ENCODE measurements at places on chromosomes 6 and 20.

DNA sequence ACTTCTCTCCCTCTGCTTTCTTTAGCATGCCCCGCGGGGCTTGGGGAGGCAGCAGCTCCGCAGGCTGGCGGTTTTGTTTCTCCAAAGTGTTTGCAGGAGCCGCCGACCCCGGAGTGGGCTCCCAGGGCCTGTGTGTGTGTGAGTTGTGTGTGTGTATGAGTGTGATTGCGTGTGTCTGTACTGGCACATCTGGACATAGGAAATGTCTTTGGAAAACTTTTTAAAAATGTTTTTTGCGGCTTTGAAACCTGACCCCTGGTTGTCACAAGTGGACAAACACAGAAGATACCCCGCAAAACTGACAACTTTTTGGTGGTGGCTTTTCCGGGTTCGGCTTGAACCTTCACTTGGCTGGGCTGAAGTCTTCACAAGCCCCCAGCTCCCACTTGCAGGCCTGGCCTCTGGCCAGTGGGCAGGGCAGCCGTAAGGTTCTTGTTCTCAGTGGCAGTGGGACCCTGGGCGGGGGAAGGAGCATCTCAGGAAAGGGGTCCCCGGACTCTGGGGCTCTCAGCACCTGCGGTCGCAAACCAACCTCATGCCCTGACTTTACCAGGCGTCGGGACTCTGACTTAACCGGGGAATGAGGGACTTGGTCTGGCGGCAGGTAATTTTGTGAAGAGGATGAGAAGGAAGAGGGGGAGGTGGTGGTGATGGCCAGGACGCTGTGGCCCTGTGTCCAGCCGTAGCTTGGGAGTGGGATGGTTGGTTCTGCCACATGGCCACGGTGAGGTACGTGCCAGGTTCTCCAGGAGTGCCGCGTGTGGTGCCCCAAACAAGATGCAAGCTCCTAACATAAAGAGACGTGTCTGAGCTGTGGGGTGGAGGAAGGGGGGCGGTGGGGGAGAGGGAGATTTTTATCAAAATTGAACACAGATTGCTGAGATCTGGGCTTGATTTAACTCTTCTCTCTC, 619 bp downstream of the DAAM2 start:
- no peak for DNase-seq

- no peak for DNase-seq
These were observed 404.9 kb upstream of the MMS22L start for GRCh38 chr6:97687916-97688315.

- no peak for DNase-seq
These were observed 237.6 kb upstream of the CDH4 start for GRCh38 chr20:61014491-61014890.

- DNase-seq, result no peak
These were observed 857.3 kb downstream of the FRK start for GRCh38 chr6:115203381-115203780.

DNA sequence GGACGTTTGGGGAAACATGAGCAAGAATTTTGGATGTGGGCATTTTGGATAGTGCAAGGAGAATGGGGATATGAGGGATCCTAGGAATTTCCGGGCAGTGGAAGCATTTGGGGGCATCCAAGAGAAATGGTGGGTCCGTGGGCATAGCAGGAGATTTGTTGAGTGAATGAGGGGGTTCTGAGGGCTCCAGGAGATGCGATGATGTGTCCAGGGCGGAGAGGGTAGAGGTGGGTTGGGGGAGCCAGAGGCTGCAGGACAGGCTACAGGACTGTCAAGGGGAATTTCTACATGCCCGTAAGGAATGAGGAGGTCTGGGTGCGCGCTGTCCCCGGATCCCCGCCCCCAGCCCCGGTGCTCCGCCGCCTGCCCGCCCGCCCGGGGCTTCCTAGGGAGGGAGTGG, 364 bp downstream of the FRS3 start:
- no peak for DNase-seq

GRCh38 chr6:148509800-148510581, 167.4 kb downstream of the SASH1 start:
- no peak for DNase-seq

GRCh38 chr20:38209054-38209675, 44.1 kb upstream of the TGM2 start:
- DNase-seq, result no peak

DNA sequence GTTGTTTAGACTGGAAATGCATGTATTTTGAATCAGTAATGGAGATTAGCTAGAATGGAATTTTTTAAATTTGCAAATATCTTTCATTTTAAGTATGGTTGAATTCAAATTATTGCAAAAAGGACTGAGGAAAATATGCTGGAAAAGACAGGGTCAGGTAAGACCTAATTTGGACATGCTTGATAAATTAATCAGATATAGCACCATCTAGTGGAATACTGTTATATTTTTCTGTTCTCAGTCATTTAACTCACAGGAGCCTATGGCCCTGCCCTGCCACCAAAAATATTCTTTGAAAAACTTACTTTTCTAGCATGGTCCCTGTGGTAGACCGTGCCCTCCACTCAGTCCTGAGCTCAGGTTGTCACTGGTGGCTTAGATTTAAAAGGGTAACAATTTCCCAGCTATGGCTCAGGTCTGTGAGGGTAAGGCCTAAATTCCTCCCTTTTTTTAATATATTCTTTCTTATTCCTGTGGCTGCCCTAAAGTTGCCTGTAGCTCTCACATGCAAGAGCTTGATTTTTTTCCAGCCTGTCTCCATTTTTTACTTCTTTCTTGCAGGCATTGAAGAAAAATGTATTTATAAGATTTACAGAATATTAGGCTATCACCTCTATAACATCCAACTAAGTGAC, 25.3 kb upstream of the KIAA1586 start:
- no peak for DNase-seq

- no peak for DNase-seq
These were observed 540.5 kb downstream of the CD83 start for GRCh38 chr6:14658030-14658429.

DNA sequence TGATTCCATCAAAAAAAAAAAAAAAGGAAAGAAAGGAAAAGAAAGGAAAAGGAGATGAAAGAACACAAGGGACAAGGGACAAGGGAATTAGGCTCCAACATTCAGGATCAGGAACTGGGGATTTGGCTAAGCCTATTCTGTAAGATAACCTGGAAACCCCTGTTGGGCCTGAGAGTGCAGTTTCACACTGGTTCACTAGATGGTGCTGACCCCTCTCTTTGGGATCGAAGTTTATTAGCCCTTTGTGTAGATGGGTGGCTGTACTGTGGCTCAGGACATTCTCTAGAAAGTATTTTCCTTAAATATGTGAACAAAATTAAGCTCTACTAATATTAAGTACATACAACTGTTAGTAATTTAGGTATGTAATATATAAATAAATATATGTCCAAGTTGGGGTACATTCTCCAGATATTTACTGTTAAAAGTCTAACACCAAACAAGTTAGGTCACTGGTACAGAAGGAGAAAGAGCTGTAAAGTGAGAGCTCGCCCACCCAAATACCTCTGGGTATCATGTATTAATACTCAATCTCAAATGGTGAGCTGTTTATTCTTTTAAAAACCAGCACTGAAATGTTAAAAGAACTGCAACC, 6.3 kb downstream of the OR2A4 start:
- DNase-seq, result no peak

GRCh38 chr6:56934876-56935275, 20.0 kb upstream of the BEND6 start:
- DNase-seq, result no peak

GRCh38 chr6:44049989-44050871, 77.0 kb downstream of the MRPL14 start:
- DNase-seq, result no peak

- DNase-seq, result no peak
These were observed 6.3 kb upstream of the HMGN4 start for GRCh38 chr6:26531897-26532296.

DNA sequence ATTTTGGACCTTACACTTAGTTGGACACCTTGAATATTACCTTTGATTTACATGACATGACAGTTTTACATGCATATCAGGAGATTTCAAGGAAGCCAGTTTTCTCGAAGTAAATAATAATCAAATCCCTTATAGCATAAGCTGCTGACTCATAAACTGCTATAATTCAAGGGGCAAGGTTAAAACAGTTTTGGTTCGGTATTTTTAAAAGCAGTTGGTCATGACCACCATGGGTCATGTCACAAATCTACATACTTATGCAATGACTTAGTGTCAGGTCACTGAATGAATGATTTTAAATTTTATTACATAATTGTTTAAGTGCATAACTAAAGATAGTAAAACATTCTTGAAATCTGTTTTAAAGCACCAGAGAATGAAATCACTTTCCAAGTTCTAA, 158.0 kb downstream of the DST start:
- DNase-seq, result no peak

DNA sequence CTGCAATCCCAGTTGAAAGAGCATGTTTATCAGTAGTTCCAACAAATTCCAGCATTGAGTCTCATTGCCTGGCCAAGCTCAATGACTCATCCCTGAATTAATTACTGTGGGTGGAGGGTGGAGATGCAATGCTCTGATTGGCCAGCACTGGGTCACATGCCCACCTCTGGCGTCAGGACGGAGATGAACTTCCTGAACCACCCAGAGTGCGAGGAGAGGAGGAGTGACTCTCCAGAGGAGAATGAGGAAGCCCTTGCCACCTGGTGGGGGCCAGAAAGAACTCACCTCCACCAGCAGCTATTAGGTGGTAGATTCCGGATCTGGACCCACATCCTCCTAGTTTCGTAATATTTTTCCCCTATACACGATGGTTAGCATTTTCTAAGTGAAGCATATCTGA, 283.9 kb downstream of the TBC1D7 start:
- DNase-seq, result no peak

DNA sequence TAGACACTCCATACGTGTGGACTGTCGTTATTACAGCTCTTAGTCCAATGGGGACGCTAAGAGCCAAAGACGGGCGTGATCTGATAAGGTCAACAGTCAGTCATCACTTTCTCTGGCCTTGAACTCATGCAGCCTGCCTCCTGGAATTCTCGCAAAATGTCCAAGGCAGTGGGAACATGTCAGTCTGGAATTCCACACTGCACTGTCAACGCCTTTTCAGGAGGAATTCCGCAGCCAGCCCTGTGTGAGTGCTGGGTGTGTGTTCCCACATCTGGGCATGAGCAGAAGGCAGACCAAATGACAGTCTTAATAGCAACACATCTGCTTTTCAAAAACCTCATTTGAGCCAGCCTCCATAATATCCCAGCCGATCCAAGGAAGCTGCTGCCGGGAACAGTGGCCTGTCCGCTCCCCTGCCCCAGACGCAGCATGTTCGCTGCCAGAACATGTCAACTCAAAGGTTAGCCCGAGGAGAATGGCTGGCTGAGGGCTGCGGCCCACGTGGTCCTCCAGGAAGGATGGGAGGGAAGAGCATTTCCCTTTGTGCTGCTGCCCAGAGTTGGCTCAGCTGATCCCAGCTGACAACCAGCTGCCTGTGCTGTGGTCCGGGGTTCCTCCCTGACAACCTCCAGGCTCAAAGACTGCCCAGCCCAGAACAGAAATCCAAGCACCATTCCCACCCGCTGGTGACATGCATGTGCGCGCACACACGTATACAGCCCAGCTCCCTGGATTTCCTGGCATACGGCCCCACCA, 103.1 kb downstream of the SULF2 start:
- DNase-seq, result no peak

DNA sequence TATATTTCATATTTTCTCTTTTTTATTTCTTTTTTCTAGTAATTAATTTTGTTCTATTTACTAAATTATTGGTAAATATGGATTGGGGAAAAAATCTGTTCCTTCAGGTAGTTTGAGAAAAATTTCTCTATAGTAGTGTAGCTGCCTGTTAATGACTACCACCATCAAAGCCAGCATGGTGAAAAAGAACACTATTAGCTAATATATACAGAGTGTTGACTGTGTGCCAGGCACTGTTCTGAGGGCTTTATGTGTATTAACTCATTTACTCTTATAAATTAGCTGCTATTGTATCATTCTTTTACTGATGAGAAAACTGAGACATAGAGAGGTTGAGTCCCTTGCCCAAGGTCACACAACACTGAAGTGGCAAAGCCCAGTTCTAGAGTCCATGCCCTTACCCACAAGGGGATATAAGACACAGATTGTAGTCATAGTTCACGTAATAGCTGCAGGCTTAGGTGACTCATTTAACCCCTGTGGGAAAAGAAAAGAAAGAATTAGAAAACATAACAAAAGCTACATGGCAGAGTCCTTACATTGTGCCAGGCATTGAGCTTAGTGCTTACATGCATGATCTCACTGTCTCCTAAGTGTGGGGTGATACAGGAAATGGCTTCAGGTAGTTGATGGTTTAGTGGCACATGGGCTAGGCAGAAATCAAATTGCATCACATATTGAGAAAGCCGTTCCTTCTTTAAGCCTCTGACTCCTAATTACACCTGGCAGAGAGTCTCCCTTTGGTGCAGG, 12.2 kb upstream of the AKIRIN2 start:
- no peak for DNase-seq

- no peak for DNase-seq
These were observed 158.3 kb downstream of the BMP2 start for GRCh38 chr20:6925744-6926278.

DNA sequence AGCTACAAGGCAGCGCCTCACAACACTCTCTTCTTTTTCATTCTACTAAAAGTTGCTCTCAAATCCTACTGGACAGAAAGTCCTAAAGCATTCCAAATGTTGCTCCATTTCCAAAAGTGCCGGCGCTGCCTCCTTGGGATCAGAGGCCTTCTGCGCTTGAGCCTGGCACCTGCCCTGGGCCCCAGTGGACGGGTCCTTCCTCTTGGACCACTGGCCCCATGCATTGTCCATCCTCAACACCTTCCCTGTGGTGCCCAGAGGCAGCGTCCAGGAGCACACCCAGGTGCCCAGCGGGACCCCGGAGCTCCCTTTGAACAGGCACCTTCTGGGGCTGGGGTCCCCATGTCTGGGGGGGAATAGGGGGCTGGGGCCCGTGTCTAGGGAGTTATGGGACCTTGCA, 205.2 kb downstream of the ERMARD start:
- no peak for DNase-seq

DNA sequence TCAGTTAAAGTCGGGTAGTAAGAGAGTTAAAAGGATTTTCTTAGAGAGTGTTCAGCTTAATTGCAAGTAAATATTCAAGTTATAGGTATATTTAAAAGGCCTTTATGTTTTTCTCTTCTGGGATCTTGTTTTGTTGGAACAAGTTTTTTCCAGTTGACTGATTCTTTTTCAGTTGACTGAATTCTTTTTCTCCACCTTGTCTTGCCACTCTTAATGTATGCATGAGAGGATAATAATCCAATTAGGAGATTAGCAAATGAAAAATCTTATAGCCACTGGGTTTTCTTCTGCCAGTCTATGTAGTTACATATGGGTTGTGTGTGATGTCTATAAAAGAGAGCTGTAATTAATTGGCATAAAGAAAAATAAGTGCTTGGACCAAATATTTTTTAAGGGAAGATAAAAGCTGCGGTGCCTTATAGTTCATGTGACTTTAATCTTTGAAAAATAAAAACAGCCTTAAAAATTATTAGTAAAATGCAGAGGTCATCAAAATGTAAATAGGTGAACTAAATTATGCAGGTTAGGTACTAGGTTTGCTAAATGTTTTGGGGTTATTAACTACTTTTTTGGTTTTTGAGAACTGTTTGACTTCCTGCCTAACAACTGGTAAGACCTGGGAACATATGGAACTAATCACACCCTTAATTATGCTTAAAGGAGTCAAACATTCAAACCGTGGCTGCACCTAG, 367.2 kb downstream of the HTR1B start:
- DNase-seq, result no peak

GRCh38 chr6:34585512-34586061, 29.5 kb upstream of the SPDEF start:
- no peak for DNase-seq
